Activated CD4-positive, alpha-beta T cell treated with anti-CD3 and anti-CD28 coated beads, Interleukin-2, amount 10 ng/mL, durations not matched to agents 7 days and 5 days (primary cell): ENCODE measurements at places on chromosomes 1 and 21.

DNA sequence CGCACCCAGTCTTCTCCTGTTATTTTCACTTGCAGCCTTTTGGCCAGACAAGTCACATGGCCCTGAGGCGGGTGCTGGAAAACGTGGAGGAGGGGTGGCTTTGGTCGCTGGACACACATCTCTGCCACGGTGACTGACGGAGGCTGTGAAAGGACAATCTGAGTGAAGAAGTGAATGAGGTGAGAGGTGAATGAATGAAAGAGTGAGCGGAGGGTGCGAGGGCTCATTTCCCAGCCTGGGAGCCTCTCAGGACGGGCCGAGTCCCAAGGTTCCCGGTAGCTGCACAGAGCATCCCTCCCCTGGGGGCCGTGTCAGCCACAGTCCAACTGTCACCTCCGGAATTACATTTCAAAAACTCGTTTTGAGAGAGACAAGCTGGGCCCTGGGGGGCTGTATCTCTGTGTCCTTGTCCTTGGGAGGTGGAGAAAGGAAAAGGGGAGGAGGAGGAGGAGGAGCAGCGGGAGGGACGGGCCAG is 89.6 kb downstream of the UBIAD1 start:
- no peak for DNase-seq

- DNase-seq: no peak
Observed at GRCh38 chr1:204267191-204267601, 53.4 kb upstream of the GOLT1A start.

DNA sequence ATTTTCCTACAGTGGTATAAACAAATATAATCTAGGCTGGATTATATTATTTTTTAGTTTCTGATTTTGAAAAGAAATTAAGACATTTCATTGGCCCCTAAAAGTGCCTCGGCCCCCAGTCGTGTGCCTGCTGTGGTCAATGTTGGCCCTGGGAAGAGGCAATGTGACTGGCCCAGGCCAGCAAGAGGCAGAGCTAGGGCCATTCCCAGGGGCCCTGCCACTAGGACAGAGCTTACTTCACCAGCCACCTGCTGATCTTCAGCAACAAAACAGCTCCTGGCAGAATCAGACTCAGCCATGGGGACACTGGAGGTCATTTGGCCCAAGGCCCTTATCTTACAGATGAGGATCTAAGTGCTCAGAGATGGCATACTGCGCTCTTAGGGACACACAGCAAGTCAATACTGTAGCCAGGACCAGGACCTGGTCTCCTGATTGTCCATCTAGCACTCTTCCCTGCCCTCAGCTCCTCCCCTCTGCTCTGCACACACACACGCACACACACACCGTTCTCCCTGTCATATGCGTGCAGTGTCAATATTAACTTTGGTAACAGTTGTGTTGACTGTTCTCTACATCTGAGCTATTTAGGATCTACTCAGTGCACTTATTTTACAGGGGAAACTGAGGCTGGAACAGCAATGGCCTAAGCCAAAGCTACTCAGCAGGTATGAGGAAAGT is 16.6 kb upstream of the KLHDC7A start:
- no peak for DNase-seq

DNA sequence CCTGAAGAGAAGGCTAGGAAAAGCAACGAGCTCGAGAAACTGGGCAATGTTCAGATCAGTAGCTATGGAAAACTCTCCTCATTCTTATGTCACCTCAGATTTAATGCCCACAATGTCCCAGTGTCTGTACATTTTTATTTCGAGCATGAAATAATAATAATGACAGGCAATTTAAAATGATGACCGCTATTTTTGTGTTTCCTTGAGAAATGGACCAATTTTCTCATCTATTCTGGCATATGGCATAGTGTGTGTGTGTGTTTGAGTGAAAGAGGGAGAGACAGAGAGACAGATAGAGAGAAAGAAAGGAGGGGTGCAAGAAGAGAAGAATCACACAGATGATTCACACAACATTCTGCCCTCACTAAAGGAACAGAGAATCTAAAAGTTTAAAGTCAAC is 119.1 kb upstream of the C1orf21 start:
- no peak for DNase-seq

GRCh38 chr1:104468282-104468681 is 718.6 kb downstream of the AMY1C start:
- no peak for DNase-seq

- no peak for DNase-seq
Observed at GRCh38 chr1:37305841-37306240, 168.5 kb upstream of the ZC3H12A start.

- no peak for DNase-seq
Observed at GRCh38 chr1:152179566-152179965, 20.5 kb upstream of the RPTN start.

- no peak for DNase-seq
Observed at GRCh38 chr1:77652970-77653516, 29.4 kb downstream of the ZZZ3 start.

GRCh38 chr1:110690709-110691365 is 16.1 kb upstream of the KCNA3 start:
- no peak for DNase-seq

- no peak for DNase-seq
Observed at GRCh38 chr21:31514598-31514997, 144.9 kb upstream of the SOD1 start.

GRCh38 chr1:41742219-41742618 is 176.5 kb downstream of the HIVEP3 start:
- no peak for DNase-seq

GRCh38 chr21:29332461-29333362 is 34.0 kb downstream of the BACH1 start:
- DNase-seq: no peak

DNA sequence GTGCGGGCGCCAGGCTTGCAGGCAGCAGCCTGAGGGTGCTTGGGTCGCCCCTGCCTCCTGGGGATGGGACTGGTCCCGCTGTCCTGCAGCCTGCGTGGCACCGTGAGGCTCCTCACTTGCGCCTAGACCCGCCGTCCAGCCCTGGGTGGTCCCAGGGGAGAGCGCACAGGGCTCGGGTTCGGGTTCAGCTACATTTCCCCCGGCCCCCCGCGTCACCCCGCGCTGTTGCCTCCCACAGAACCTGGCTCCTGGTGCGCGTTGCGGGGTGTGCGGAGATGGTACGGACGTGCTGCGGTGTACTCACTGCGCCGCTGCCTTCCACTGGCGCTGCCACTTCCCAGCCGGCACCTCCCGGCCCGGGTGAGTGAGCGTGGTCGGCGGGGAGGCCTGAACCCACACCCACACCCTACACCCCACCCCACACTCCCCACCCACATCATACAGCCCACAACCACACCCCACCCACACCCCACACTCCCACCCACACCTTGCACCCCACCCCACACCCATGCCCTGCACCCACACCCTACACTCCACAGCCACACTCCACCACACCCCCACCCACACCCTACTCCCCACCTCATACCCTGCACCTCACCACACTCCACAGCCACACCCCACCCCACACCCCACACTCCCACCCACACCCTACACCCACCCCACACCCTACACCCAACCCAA is 6.2 kb upstream of the PFKL start:
- peak; percentile 41 for DNase-seq
